Caki2 (cell line): ENCODE measurements at places on chromosomes 12 and 14. TPM values are rescaled to one million over a fixed set of nuclear protein-coding genes. Genes with fewer than 3 reads are reported as not detected.
A peak's percentile ranks its signal among the peaks of the same experiment; 100 is the strongest.

The ERP27 gene
- not detected in 2 replicates for total RNA-seq

The CINP gene
- total RNA-seq, result 30.6 and 48.4 TPM in 2 replicates

The PTPRR gene
- total RNA-seq, result 22.3 and 31.0 TPM in 2 replicates

DNA sequence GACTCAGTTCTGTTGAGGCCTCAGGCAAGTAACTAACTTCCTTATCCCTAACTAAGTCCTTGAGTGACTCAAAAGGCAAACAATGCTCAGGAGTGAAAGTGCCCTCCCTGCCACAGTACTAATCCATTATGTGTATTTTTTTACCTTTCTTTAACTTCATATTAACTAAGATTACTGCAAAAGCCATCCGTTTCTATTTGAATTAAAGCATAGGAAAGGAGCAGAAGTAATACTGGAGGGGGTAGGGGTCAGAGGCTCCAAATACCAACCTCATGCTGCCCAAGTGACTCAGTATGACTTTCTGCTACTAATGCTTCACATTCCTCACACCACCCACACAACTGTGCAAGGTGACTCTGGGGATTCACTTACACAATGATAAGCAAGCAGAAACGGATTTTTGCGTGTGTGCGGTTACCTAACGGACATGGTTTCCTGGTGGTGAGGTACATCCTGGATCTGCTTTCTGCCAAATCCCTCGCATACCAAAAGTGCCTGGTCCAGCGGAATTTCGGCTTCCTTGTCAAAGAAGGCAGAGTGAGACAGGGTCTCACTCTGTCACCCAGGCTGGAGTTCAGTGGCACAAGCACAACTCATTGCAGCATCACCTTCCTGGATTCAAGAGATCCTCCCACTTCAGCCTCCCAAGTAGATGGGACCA lies 25.1 kb downstream of the MOK start:
- DNase-seq, result peak; percentile 98

The NTS gene
- not detected in 2 replicates for total RNA-seq

DNA sequence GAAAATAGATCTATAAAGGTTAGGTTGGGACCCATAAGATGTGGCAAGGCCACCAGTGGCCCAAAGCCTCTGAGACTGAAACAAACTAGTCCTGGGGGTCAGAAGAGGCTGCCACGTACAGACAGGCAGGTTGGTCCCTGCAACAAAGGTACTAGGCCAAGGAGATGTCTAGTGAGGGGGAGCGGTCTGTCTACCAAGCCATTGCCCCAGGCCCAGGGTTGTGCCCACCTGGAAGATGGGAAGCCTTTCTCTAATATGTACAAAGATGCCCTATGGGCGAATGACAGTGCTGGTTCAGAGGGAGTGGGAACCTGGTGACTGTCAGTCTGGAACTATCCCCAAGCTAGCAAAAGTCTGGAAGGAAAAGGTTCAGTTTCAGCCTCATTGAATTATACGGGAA lies 233.2 kb downstream of the RBM19 start:
- no peak for DNase-seq

The E2F7 gene
- 2.5 and 4.7 TPM in 2 replicates for total RNA-seq

DNA sequence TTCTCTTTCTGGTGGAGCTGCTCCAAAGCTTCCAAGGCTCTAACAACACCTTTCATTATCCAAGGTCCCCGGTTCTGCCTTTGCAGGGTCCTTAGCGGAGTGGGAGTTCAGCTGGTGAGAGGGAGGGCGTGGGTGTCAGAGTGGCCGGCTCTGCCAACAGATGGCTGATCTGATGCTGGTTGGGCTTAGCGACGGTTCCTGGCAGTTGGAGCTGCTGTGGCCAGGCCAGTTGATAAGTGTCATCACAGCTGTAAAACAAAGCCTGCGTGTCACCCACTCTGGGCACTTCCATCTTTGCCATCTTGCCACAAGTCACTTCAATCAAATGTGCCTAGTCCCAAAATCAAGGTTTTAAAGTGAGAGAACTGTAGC lies 36.3 kb downstream of the RIN3 start:
- no peak for DNase-seq
